T-helper 22 cell (primary cell): ENCODE measurements at places on chromosomes 7 and 10.

DNA sequence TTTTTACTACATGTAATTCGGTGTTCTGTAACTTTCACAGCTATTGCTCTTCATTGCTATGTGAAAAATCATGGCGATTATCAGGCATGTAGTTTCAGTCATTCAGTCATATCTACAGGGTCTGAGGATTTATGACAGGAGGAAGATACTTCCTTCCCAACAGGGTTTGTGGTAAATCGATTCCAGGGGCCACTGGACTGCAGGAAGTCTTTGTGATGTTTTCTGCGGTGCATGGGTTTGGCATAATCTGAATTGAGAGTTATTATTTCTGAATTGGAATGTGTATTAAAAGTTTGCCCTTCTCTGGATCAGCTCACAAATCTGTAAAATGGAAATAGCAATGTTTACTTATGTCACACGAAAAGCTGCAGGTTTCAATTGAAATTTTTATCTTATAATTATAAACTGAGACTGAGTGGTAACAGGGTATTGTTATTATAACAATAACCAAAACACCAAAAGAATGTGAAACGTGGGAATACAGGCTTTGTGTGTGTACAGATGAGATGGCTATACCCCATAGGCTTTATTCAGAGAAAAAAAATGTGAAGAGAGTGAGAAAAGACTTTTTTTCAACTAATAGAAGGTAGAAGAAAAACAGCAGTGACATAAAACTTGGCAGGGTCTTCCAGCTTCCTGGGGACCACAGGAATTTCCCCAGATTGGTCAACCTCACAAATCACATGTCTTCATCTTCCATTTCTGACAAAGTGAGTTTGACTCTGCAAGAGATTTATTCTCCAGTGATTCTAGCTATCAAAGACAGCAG lies 307.7 kb upstream of the NFE2L3 start:
- DNase-seq = no peak

GRCh38 chr10:69879634-69880257 lies 78.0 kb downstream of the COL13A1 start:
- DNase-seq = no peak

- DNase-seq = no peak
Observed at GRCh38 chr10:113350311-113351040, 202.4 kb upstream of the HABP2 start.

DNA sequence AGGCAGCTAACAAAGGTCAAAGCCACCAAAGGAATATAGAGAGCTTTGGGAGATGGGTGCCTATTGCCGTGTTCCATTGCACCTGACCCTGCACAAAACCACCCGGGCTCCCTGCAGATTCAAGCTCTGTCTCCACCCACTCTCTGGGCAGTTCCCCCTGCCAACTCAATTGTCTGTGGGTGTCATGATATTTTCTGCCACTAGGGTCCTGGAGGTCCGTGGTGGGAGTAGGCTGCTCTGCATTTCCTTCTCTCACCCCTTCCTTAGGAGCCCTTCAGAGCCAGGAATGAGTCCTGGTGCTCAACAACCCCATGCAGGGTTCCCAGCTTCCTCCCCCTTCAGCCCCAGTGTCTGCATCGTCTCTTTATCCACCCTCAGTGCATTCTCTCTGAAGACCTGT lies 34.1 kb downstream of the PNLIPRP2 start:
- DNase-seq = no peak

GRCh38 chr10:31773749-31774298 lies 154.8 kb downstream of the ARHGAP12 start:
- no peak for DNase-seq

DNA sequence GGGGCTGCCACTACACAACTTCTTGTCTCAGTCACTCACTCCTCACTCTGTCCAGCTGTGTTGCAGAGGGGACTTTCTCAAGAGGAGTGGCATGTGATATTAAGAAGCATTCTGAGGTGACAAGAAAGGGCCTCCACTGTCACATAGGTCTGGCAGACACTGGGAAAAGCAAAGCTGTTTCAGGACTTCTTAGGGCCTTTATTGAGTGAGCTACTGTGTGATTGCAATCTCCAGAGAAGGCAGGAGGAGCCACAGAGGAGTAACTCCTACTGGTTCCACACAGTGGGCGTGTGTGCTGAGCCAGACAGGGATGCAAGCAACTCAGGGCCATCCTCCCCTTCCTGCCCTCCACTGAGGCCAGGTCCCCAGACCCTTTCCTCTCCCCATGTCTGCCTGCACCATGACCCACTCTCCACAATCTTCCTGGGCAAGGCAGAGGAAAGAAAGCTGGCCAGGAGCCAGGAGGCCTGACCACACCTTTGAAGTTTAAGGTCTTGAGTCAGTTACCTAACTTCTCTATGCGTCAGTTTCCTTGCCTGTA lies 262.0 kb upstream of the ZMIZ1 start:
- no peak for DNase-seq

DNA sequence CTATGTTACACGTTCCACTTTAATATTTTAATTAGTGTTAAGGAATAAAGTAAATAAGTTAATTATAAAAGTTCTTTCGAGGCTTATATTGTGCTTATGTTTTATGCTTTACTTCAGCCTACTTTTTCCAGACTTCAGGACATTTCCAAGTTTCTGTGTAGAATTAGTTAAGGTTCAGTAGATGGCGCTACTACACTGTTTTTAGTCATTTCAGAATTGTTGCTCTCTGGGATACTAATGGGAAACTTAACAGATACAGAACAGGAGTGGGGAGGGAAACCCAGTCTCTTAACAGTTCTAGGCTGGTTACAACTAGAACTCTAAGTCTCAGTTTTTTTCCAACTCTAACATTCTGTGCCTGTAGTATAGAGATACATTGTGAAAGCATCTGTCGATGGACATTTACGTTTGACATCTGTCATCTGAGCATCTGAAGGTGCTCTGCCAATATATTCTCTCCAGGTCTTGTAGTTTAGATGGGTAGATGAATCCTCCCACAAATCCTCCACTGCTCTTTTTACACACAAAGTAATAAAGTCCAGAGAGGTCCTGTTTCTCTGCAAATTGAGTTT lies 56.8 kb upstream of the FAM171A1 start:
- no peak for DNase-seq

- no peak for DNase-seq
Observed at GRCh38 chr7:26454180-26454579, 162.5 kb downstream of the SNX10 start.
